Caco-2 (cell line): ENCODE measurements at places on chromosomes 13 and 19. TPM values are rescaled to one million over a fixed set of nuclear protein-coding genes. Genes with fewer than 3 reads are reported as not detected.
A peak's percentile ranks its signal among the peaks of the same experiment; 100 is the strongest.

AZU1 gene
- total RNA-seq, result not detected in 2 replicates

MCF2L gene
- total RNA-seq, result 22.1 and 24.4 TPM in 2 replicates

IGFL1 gene
- total RNA-seq, result not detected in 2 replicates

MIR17HG gene
- 13.1 and 16.6 TPM in 2 replicates for total RNA-seq

SIGLEC5 gene
- total RNA-seq, result not detected in 2 replicates

DNA sequence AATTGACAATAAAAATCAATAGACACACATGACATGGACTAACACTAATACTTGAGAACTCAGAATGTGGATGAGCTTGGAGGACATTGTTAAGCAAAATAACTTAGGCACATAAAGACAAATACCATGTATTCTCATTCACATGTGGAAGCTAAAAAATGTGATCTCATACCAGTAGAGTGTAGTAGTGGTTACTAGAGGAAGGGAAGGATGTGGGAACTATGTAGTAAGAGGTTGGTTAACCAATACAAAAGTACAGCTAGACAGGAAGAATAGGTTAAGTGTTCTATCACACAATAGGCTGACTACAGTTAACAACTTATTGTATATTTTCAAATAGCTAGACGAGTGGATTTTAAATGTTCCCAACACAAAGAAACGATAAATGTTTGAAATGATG lies 415.8 kb upstream of the KLF12 start:
- H3K27ac ChIP-seq, result no peak overlapping the region
- no peak overlapping the region for H3K4me3 ChIP-seq
- H3K4me1 ChIP-seq, result no peaks in the 10 kb centered on the region
- no peaks in the 10 kb centered on the region for H3K27me3 ChIP-seq
- H3K36me3 ChIP-seq, result no peaks in the 10 kb centered on the region

DNA sequence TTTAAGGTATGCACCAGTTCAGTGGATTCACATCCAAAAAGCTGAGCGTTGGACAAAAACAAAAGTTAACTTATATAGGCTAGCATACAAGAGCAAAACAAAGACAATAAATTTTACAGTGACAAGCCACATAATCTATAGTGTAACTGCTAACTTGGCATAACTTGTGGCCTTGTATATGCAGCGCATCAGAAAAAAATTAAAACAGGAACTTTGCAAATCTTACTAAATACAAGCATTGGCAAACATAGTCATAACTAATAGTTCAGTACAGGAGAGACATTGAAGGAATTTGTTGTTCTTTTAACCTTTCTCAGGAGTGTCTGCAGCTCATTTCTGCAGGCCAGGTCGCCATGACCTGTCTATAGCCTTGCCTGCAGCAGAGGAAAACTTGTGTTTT lies 54.6 kb downstream of the OR10H4 start:
- no peak overlapping the region for H3K4me3 ChIP-seq
- H3K4me1 ChIP-seq, result peaks cover 4% of the 10 kb centered on the region; the same call in 1 of the 2 replicates
- no peaks in the 10 kb centered on the region for H3K27me3 ChIP-seq
- DNase-seq, result no peak
- no peak overlapping the region for H3K27ac ChIP-seq

- H3K36me3 ChIP-seq, result no peaks in the 10 kb centered on the region
- H3K27ac ChIP-seq, result peak overlapping the region; percentile 93
- DNase-seq, result peak; percentile 90
- H3K27me3 ChIP-seq, result no peaks in the 10 kb centered on the region
- peak overlapping the region; percentile 44 for H3K4me3 ChIP-seq
- H3K4me1 ChIP-seq, result peaks cover 11% of the 10 kb centered on the region
These were observed 15.9 kb upstream of the NOP53 start for GRCh38 chr19:47729468-47729798.

- H3K4me3 ChIP-seq, result no peak overlapping the region
- no peak for DNase-seq
- no peaks in the 10 kb centered on the region for H3K36me3 ChIP-seq
- no peaks in the 10 kb centered on the region for H3K4me1 ChIP-seq
- no peak overlapping the region for H3K27ac ChIP-seq
These were observed 29.7 kb upstream of the ZNF681 start for GRCh38 chr19:23788411-23788810.

- no peaks in the 10 kb centered on the region for H3K4me1 ChIP-seq
- no peak overlapping the region for H3K4me3 ChIP-seq
- H3K27me3 ChIP-seq, result no peaks in the 10 kb centered on the region
- H3K27ac ChIP-seq, result no peak overlapping the region
- DNase-seq, result no peak
- H3K36me3 ChIP-seq, result no peaks in the 10 kb centered on the region
These were observed 27.9 kb downstream of the RCBTB2 start for GRCh38 chr13:48505012-48505411.

DNA sequence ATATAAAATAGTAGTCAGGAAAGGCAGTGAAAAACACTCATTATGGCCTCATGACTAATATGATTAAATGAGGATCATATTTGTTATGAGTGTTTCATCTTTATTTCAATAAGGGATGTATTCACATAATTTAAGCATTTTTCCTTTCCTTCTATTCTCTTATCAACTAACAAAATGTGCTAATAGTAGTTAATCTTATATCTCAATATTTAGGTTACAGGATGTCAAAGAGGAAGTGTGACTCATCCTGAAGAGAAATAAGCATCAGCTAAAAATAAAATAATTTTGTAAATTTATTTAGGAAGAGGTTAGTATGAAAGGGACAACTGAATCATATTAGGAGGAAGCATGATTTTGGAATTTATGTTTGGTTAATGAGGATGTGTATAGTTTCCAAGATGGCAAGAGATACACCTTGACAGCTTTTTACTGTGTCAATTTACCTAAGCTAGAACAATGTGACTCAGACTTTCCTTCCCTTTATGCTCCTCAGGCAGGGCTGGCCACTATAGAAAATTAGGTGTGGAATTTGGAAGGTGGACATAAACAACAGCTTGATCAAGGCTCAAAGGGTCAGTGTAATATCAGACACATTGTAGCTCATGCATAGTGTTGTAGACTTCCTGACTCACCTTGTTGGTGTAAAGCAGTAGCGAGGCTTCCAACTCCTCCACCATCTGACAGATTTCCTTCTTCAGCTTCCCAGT lies 172.7 kb downstream of the SLITRK1 start:
- H3K27ac ChIP-seq, result no peak overlapping the region
- no peak for DNase-seq
- no peaks in the 10 kb centered on the region for H3K4me1 ChIP-seq

- no peak overlapping the region for H3K27ac ChIP-seq
- no peak for DNase-seq
- no peak overlapping the region for H3K4me3 ChIP-seq
- H3K4me1 ChIP-seq, result no peaks in the 10 kb centered on the region
- no peaks in the 10 kb centered on the region for H3K27me3 ChIP-seq
- H3K36me3 ChIP-seq, result no peaks in the 10 kb centered on the region
These were observed 29.8 kb upstream of the ZNF675 start for GRCh38 chr19:23716792-23717191.

- peak overlapping the region; percentile 92 for H3K27ac ChIP-seq
- no peak for DNase-seq
- no peaks in the 10 kb centered on the region for H3K36me3 ChIP-seq
- peaks cover 23% of the 10 kb centered on the region for H3K4me1 ChIP-seq
- peak overlapping the region; percentile 44; the same call in 1 of the 2 replicates for H3K4me3 ChIP-seq
These were observed 349.2 kb upstream of the ARGLU1 start for GRCh38 chr13:106917024-106917571.

GRCh38 chr19:7083076-7083956 lies 13.8 kb downstream of the ZNF557 start:
- peaks cover 18% of the 10 kb centered on the region for H3K36me3 ChIP-seq
- no peak overlapping the region for H3K27ac ChIP-seq
- no peaks in the 10 kb centered on the region for H3K27me3 ChIP-seq
- no peak overlapping the region for H3K4me3 ChIP-seq
- no peak for DNase-seq

DNA sequence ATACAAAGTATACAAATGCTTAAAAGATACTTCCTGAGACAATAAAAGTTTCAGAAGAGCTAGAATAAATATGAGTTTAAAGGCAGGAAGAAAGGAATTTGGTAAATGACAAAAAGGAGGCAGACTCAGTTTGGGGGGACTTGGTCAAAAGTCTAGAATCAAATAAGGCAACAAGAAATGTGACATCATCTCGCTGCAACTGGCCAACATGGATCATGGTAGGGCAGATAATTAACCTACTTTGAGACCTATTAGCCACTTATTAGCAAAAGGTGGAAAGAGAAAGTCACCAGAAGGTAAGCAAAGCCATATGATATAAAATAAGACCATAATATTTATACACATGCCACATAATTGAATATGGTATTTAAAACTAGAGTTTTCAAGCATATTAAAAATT lies 5.3 kb downstream of the USP12 start:
- no peaks in the 10 kb centered on the region for H3K36me3 ChIP-seq
- H3K4me1 ChIP-seq, result peaks cover 13% of the 10 kb centered on the region

DNA sequence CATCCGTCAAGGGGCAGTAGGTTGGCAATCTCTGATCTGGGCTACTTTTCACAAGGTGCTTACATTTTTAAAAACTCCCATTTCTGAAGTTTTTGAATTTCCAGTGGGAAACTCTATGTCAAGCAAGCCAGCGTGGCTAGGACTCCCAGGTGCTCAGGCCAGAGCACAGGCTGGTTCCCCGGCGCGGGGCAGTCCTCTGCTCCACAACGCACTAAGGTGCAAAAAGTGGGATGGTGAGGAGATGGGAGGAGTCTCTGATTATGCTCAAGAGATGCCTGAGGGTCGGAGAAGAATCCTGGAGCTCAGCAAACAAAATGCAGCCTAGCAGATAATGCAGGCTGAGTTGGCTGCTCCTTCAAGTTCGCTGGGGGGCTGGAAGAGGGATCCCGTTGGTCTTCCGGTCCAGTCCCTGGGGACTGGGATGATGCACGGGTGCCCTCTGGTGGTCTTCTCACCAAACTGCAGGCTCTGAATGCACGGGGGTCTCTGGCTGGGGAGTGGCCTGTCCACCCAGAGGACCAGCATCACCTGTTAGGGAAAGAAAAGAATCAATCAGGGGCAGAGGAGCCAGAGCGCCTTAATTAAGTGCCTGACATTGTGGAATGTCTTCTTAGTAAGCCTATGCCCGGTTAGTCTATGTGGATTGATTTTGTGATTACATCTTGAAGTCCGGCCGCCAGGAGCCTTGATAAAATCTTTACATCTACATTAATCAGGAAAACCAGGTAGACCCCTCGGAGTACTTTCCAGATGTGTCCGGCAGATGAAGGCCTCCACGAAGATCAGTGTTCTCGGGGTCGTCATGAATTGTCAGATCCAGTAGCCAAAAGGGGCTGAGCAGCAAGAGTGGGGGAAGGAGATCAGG lies 244.4 kb upstream of the MAB21L1 start:
- no peaks in the 10 kb centered on the region for H3K4me1 ChIP-seq
- H3K4me3 ChIP-seq, result no peak overlapping the region
- no peaks in the 10 kb centered on the region for H3K36me3 ChIP-seq
- H3K27me3 ChIP-seq, result no peaks in the 10 kb centered on the region
- DNase-seq, result peak; percentile 77
- no peak overlapping the region for H3K27ac ChIP-seq
